Stimulated activated CD4-positive, alpha-beta T cell treated with anti-CD3 and anti-CD28 coated beads, TNF-alpha, amount 100 ng/mL, for 4 hours (primary cell): ENCODE measurements at places on chromosomes 3 and 15.
A peak's percentile ranks its signal among the peaks of the same experiment; 100 is the strongest.

DNA sequence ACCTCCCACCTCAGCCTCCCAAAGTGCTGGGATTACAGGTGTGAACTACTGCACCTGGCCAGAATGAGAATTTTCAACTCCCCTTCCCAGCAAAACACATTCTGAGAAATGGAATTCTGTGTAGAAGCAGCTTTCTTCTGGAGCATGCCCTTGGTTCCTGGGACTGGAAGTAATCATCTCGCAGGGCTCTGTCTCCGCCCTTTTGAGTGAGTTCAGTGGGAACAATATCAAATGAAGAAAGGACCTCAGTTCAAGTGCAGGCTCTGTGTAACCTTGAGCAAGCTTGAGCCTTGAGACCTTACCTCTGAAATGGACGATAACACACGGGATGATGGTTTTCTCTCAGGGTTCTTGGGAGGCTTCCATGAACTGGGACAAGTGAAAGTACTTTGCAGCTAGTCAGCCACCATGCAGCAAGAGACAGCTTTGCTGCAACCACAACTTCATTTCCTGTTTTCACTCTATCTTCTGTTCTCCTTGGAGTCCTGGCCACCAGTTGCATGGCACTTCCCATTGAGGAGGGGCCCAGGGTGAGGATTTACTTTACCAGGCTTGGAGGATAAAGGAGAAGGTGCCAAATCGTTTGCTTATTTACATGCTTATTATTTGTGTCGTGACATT is 35.7 kb upstream of the IGF1R start:
- DNase-seq: no peak

- DNase-seq: no peak
Observed at GRCh38 chr15:96273317-96274086, 57.0 kb upstream of the NR2F2 start.

GRCh38 chr3:1019157-1019556 is 73.7 kb upstream of the CNTN6 start:
- DNase-seq: no peak

DNA sequence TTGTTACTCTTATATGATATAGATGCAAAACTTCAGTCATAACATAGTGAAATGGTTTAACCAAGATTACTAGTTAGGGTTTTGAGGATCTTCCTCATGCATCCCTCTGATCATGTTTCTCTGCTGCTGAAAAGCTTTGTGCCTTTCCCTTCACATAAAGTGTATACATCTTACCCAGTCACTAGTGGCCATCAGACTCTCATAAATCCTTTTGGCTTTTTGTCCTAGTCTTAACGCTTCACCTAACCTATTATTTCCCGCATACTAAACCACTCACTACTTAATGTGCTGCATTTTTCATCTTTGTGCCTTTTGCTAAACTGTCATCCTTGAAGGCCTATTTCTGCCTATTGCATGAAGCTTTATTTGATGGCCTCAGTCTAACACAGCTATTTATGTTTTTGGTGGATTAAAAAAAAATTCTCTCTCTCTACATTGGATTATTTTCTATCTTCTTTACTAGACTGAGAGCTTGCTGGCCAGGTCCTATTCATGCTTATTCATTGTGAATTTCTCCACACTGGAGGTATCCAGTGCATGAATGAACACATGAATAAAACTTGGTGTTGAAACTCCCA is 717.6 kb upstream of the GOLIM4 start:
- DNase-seq: no peak

DNA sequence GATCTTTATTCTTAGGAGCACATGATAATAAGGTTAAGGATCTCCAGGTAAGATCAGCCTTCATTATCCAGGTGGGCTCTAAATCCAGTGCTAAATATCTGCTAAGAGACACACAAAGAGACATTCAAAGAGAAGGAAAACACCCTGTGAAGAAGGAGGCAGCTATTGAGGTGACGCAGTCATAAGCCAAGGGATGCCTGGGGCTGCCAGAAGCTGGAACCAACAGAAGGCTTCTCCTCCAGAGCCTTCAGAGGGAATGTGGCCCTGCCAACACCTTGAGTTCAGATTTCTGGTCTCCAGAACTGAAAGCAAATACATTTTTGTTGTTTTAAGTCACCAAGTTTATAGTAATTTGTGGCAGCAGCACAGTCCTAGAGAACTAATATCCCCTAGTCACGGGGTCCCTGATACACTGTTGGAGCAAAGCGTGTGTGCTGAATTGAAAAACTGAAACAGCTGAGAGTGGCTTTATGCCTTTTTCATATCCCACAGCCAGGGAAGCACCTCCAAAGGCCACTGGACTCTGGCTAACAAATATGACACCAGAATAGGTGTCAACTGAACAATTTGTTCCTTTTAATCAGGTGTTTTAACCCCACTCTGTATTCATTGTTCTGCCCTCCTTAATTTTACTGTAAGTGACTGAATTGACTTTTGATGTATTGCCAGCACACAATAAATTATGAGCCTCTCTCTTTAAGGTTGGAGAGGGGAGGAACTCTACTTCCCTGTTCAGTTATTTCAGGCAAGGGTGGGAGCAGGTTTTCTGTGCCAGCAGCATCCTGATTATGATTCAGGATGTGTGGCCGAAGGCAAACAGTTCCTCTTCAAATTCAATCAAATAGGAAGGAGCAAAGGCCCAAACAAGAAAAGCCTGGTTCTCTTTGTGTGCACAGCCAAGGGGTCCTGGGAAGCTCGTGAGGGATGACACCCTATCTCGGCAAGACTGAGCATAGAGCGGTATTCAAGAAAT is 151.8 kb upstream of the HES1 start:
- no peak for DNase-seq

DNA sequence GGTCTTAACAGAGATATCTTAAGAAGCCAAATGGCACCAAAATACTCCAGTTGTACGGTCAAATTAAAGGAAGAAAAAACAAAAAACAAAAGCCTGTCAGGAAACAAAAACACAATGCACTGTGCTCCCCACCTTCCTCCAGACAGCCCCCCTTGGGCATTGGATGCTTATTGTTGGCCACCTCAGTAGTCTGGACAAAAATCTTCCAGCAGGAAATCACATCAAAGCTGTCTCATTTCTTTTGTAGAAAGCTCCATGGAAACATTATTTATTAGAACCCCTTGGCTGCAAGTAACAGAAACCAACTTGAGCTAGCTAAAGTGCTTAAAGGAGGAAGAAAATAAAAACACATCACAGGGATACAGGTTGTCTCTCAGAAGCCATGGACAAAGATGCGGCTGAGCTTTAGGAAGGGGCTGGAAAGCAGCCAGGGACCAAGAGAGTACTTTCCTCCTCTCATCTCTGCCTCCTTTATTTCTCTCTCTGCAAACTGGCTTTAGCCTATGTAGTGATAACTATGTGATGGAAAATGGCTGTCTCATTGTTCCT is 651.5 kb upstream of the ADAMTS9 start:
- no peak for DNase-seq

DNA sequence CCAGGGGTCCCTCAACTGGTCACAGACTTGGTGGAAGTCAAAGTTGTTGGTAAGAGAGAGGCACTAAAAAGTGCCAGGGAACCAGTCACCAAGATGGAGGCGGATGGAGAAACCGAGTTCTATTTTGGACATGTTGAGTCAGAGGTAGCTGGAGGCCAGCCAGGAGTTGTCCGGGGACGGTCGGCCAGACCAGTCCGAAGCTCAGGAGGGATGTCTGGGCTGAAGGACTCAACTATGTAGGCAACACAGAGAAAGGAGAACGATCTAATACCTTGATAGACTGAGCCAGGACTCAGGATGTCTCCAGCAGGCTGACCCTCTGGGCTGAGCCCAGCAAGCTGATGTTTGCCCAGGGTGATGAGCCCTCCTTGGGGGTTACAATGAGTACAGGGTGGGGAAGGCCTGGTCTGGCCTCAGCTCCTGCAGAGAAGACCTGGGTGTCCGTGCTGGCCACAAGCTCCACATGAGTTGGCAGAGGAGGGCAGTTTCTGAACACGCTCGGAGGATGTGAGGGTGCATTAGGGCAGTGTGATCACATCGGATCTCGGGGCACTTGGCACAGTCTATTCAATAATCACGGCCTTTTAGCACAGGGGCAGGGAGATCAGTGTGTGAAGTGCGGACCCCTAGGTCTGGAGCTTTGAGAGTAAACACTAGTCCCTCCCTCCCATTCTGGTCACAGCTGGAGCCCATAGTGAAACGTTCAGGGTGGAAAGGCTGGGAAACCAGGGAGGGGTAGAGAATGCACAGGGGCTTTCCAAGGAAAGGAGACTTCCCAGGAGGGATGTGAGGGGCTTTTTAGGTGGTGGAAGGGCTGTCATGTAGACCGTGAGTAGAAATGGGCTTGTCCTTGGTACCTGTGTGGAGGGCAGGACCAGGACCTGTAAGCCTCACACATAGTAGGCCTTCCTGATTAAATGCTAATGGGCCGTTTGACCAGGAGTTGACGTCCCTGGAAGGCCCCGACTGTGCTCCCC is 111.9 kb downstream of the ETFA start:
- DNase-seq: no peak

GRCh38 chr3:2579206-2579605 is 480.5 kb downstream of the CNTN4 start:
- no peak for DNase-seq

DNA sequence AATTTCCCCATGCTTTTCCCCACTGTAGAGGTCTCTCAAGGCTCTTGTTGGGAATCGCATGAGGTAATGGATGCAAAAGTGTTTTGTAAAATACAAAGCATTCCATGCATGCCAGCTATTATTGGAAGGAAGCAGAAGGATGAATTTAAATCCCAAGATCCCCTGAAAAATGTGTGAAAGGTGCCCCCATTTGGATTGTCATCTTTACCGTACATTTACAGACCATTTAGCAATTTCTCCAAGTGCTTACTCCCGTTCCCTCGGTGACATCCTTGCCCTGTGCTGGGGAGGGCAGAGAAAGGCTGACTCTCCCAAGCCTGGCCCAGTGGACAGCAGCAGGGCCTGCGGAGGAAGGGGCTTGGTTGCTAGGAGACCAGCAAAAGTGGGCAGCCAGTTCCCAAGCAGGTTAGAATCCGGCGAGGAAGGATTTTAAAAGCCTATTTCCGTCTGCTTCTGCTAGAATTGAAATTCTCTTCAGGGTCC is 31.1 kb upstream of the NEO1 start:
- no peak for DNase-seq

GRCh38 chr15:67331676-67332075 is 77.1 kb downstream of the IQCH start:
- no peak for DNase-seq

DNA sequence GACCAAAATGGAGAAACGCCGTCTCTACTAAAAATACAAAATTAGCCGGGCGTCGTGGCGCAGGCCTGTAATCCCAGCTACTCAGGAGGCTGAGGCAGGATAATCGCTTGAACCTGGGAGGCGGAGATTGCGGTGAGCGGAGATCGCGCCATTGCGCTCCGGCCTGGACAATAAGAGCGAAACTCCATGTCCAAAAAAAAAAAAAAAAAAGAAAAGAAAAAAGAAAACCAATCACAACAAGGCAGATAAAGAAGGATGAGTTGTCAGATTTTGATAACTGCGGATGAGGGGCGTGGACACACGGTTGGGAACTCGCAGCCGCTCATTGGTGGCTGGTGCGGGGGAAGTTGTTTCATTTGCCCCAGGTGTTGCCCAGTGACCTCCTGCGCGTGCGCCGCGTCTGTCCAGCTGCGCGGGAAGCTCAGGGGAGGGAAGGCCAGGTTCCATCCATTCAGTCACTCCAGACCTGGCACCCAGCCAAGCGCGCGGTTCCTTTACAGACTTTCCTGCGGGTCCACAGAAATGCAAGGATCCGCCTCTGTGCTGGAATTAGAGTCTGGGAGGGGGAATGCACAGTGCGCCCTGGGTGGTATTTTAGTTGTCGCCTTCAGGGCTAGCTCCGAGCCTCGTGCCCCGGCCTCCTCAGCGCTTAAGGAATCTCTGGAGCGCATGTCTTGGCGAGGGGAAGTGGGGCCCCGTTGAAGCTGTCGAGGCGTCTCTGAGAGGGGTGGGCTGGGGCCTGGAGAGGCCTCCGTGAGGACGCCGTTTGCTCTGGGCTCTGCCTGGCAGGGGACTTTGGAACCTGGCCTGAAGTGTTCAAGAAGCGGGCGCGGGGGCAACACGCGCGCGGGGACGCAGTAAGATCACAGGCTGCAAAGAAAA is 708 bp upstream of the GCHFR start:
- DNase-seq: peak; percentile 23

GRCh38 chr3:78148986-78149717 is 1109.3 kb downstream of the ROBO2 start:
- DNase-seq: no peak

- no peak for DNase-seq
Observed at GRCh38 chr3:134083626-134084241, 54.0 kb upstream of the SLCO2A1 start.

GRCh38 chr3:191350396-191351090 is 20.2 kb upstream of the UTS2B start:
- no peak for DNase-seq
